ENCODE measurements at places on chromosomes 6 and 20.

- DNase-seq, result no peak
These were observed 11.0 kb downstream of the DHX35 start for GRCh38 chr20:38973107-38973506.

GRCh38 chr20:22728146-22728745 lies 143.9 kb upstream of the FOXA2 start:
- DNase-seq, result peak; percentile 53

DNA sequence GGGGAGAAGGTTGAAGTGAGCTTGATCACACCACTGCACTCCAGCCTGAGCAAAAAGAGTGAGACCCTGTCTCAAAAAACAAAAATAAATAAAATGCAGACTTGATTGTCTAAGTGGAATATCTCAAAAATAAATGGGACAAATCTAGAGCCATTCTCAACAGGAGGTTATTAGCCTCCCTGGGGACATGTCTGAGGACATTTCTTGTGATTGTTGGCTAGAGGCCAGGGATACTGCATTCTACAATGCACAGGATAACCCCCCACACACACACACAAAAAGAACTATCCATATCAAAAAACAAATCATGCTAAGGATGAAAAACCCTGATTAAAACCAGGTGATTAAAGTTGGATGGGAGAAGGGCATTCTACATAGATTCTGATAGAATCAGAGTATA lies 37.5 kb downstream of the FAM217A start:
- DNase-seq, result peak; percentile 30

- DNase-seq, result peak; percentile 26
These were observed 131.7 kb downstream of the DNAH8 start for GRCh38 chr6:38846844-38847243.

DNA sequence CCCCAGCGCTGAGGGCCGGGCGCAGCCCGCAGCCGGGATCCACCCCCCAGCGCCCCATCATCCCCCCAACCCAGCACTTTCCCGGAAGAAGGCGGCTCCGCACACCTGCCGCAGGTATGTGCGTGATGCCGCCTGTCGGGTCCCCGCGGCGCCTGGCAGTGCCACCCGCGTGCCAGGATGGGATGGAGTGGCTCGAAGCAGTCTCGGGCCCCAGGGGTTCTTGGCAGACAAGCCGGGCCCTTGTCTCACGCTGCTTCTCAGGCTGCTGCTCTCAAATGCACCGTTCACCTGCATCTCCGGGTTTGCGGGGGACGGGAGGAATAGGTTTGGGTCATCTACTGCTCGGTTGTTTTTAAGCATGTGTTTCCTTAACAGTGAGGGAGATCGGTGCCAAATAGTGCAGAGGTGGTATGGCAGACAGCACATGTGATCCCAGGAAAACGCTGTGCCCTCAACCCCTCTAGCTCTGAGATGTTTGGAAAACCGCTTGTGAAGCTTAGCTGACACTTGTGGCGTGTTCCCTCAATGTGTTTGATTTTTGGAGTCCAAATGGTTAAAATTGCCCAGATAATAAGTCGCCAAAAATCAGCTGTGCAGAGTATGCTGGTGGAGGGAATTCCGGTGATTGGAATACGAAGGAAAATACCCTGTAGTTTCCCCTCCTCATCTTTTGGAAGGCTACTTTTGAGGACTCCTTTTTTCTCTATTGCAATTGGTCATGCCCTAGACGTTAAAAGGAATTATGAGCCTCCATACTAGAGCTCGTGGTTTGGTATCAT lies 926 bp downstream of the MYLIP start:
- peak; percentile 25 for DNase-seq

- no peak for DNase-seq
These were observed 111.7 kb downstream of the TRERF1 start for GRCh38 chr6:42339991-42340401.

GRCh38 chr6:165931675-165932074 lies 236.0 kb downstream of the TBXT start:
- DNase-seq, result no peak

GRCh38 chr6:101909366-101909765 lies 515.9 kb downstream of the GRIK2 start:
- no peak for DNase-seq

Measured in choroid plexus epithelial cell (primary cell).